ENCODE measurements at places on chromosomes 2 and 18. TPM values are rescaled to one million over a fixed set of nuclear protein-coding genes. Genes with fewer than 3 reads are reported as not detected.

GRCh38 chr2:224284134-224284946, 117.6 kb downstream of the FAM124B start:
- no peak for DNase-seq

The REG1B gene
- polyA plus RNA-seq, result not detected

DNA sequence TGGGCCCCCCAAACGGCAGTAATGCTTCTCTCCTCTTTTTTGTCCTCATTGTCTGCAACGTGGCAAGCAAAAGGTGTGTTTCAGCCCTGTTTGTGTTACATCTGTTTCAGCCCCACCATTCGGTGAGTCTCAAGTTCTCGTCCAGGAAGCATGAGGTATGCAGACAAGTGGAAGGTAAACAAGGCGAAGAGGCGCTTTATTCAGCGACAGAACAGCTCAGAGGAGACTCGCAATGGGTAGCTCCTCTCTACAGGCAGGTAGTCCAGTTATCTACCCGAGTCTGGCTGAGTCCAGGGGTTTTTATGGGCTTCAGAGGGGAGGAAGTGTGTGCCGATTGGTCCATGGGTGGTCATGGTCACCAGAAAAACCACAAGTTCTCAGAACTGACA, 733.4 kb upstream of the CDH7 start:
- no peak for DNase-seq

GRCh38 chr2:110659248-110659647, 18.6 kb downstream of the BUB1 start:
- DNase-seq, result no peak

The CFAP53 gene
- 72.8 TPM for polyA plus RNA-seq

The ONECUT2 gene
- 0.69 TPM for polyA plus RNA-seq

GRCh38 chr18:22637787-22638186, 220.1 kb upstream of the CTAGE1 start:
- DNase-seq, result no peak

- no peak for DNase-seq
These were observed 856.8 kb upstream of the GCFC2 start for GRCh38 chr2:76567478-76567877.

GRCh38 chr2:231373786-231374349, 21.6 kb upstream of the B3GNT7 start:
- DNase-seq, result no peak

The GATA6 gene
- polyA plus RNA-seq, result 13.8 TPM

DNA sequence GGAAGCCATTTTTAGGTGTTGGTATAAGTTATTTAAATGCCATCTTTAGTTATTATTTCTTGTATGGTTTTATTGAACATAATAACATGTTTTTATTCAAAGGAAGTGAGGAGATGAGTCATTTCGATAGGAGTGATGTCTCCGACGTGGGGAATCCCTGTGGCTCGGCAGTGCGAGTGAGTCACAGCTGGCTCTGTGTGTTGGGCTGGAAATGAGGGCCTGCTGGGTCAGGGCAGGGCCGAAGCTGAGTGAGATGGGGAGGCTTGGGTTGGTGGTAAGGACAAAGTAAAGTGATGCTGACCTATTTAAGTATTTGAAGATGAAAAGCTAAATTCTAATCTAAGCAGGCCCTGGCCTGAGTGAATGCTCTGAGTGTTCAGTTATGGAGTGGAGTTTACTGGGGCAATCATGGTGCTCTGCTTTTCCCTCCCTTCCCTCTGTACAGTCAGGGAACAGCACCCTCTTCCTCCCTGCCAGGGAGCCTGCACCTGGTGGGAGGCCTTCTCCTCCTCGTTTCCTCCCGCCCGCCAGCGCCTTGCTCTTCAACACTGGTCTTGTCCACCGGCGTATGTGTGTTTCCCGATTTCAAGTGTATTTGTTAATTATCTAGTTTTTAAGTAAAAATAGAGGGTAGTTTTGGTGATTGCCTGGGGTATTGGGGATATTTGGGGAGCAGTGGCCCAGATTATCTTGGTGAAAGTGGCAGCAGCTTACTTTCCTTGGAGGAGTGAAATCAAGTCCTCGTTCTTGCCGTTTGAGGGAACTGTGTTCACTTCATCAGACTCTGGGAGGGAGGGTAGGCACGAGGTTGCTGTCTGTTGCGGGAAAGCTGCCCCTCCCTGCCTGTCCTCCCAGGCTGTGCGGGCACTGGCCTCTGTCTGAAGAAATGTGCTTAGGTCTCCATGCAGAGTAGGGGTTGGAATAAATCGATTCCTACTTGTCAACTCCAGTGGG, 157.0 kb downstream of the LDLRAD4 start:
- DNase-seq, result peak; percentile 33

GRCh38 chr2:13158466-13158865, 441.7 kb downstream of the TRIB2 start:
- DNase-seq, result no peak

DNA sequence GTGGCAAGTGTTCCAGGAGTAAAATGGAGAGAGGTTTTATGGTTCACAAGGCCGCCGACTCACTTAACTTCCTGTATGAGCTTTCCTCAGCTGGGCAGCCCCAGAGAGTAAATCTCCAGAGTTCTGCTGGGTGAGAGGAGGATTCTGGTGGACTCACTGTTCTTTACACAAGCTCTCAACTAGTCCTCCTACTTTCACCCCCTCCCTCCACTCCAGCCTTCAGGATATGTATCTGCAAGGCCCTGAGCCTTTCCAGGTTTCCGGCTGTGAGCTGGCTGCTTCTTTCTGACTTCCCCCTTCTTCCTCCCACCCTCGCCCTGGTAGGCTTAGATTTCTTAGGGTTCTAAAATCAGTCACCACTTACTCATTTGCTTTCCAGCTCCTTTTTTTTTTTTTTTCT, 34.0 kb downstream of the EML6 start:
- no peak for DNase-seq

GRCh38 chr2:20411361-20411894, 35.4 kb upstream of the RHOB start:
- peak; percentile 90 for DNase-seq

DNA sequence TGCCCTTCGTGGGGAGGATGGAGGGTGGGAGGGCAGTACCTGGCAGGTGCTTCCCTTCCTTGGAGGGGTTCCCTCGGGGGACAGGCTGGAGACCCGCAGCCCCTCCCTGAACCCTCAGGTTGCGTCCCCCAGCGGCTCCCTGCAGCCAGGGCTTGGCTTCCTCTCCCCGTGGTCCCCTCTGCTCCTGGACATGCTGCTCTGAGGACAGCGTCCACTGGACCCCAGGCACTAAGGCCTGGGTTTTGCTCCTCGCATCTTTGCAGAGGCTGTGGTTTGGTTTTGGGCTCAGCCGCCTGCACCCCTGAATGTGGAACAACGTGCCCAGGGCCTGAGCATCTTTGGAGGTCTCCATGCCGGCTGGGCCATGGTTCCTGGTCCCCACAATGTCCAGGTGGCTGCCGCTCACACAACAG, 133.5 kb downstream of the PTGR3 start:
- peak; percentile 8 for DNase-seq

- no peak for DNase-seq
These were observed 8.4 kb downstream of the NCAPH start for GRCh38 chr2:96344011-96344410.

The SLC23A3 gene
- 0.42 TPM for polyA plus RNA-seq

The TMEM178A gene
- polyA plus RNA-seq, result 1.9 TPM

GRCh38 chr18:76955524-76956170, 133.3 kb downstream of the ZNF236 start:
- no peak for DNase-seq

The CD28 gene
- 0.91 TPM for polyA plus RNA-seq

DNA sequence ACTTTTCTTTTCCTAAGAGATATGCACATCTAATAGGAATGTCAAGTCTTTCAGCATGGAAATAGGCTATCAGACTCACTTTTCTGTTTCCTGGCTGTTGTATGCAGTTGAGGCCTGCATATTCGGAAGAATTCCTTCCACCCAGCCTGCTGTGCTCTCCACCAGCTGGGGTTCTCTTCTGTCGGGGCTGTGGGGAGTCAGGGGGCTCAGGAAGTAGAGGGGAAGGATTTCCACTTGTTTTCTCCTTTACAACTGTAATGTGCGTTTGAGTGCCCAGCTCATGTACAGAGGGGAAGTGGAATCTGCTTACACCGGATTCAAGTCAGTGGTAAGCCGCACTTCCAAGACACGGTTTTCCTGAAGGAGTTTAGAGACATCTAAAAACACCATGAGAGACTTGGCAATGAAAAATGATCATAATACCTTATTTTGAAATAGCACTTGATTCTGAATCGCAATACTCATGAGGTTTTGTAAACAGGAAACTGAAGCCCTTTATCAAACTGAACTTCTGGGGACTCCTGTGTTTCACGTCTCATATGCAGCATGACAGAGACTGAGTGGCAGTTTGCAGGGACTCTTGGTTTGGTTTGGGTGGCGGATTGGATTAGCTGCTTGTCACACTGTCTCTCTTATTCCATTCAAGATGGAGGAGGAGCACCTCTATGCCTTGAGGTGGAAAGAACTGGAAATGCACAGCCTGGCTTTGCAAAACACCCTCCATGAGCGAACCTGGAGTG, 90.4 kb downstream of the MTCL1 start:
- no peak for DNase-seq

GRCh38 chr2:187264612-187265011, 183.4 kb downstream of the CALCRL start:
- no peak for DNase-seq

The TTN gene
- 2.6 TPM for polyA plus RNA-seq

DNA sequence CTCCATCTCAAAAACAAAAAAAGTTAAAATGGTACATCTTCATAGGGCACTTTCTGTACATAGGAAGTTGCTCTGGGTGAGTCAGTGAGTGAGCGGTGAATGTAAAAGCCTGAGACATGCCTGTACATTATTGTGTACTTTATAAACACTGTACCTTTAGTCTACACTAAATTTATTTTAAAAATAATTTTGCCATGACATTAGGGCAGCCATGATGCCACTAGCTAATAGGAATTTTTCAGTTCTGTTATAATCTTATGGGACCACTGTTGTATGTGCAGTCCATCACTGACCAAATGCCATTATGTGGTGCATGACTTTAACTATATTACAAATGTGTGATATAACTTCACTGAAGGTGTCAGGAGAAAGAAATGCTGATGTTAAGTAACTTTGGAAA, 11.0 kb upstream of the TXNDC2 start:
- no peak for DNase-seq

The ALLC gene
- 35.1 TPM for polyA plus RNA-seq

GRCh38 chr2:49004036-49004626, 150.2 kb downstream of the FSHR start:
- no peak for DNase-seq
